Stimulated activated CD4-positive, alpha-beta T cell treated with anti-CD3 and anti-CD28 coated beads, TNF-alpha, amount 100 ng/mL, for 24 hours (primary cell): ENCODE measurements at places on chromosomes 3 and 15.

DNA sequence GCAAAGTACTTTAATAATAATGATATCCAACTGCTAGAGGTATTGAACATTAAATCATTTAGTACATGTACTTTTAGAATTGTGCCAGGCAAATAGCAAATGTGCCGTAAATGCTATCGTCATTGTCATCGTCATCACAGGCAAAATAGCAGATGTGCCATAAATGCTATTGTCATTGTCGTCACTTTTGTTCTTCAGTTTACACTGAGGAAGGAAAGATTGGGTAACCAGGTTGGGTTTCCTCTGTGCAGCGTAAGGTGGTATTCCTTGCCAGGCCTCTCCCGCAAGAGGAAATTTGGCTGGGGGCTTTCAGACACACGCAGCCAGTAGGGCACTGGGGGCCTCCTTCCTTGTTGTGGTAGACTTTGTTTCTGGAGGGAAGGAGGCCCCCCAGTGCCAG is 26.4 kb downstream of the ABHD17C start:
- no peak for DNase-seq

- no peak for DNase-seq
Measured at GRCh38 chr3:52237006-52237656, 1.8 kb downstream of the TWF2 start.

DNA sequence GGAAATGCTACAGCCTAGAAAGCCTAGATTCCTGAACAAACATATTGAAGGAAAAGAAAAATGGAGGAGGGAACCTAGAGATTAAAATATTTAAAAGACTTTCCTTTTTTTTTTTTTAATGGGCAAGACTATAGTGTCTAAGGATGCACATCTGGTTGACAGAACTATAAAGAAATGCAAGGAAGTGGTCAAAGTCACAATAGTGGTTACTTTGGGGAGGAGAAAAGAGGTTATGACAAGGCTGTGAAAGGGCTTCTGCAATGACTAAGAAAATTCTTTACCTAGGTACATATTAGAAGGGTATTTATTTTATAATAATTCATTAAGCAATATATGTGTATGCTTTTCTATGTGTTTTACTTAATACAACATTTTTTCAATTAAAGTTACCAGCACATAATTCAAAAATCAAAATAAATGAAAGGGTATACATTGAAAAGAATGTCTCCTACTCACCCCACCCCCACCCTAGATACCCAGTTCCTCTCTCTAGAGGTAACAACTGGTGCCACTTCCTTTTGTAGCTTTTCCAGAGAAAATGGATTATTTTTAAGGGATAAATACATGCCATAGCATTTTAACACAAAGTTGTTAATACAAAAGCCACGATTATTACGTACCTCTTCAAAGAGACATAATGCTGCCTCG is 70.1 kb downstream of the HERC1 start:
- DNase-seq: no peak

DNA sequence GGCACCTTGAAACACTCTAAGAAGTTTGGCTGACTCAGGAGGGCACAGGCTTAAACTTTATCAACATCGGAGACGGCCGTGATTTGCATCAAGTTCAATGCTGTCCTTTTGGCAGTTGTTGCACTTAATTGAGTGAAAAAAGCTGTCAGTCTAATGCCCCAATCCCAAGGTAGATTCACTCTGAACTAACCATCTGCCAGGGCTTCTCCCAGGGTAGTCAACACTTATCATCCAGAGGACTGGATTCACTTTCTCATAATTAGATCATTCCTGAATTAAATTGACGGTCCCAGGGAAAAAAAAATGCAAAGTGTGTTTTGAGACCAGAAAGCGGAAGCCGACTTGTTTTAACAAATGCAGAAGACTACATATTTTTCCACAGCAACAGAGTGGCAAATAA is 28.5 kb downstream of the RORA start:
- no peak for DNase-seq

- no peak for DNase-seq
Measured at GRCh38 chr3:13353506-13353905, 66.6 kb downstream of the NUP210 start.

GRCh38 chr3:170418422-170419398 is at the start of gene CLDN11:
Gene CLDN11 (plus strand): TSS chr3:170418868. CDS start chr3:170419067, 199 bp downstream.
- no peak for DNase-seq

DNA sequence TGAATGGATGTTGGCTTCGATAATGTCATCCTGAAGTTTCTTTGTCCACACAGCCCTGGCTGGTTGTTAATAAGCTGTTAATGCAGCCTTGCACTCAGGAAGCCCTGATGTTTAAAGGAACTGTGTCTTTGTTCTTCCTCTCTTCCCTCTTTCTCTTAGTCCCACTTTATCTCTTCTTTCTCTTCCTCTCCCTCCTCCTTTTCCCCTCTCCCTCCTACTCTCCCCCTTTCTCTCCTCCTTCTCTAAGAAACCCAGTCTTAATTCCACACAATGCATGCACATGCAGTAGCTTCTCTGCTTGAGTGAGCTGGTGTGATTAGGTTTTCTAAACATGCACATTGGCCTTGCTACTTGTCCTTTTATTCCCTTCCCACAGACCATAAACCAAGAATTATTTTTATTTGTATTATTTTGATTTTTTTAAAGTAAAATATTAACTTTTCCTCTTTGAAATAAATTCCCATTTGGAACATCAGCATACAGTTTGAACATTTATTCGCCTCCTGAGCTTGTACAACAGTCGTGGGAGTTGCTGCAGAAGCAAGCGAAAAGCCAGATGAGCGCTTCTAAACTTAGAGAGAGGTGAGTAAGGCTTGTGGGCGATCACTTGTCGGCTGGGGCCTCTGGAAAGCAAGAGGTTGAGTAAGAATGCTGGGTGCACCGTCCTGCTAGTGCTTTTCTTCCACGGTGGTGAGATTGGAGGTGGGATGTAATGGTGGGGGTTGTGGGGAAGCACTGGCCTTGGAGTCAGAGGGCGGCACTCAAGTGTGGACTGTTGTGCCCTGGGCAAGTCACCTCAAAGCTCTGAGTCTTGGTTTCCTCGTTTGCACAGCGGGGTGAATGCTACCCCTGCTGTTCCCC is 7.2 kb downstream of the GHRL start:
- DNase-seq: no peak

GRCh38 chr15:88525418-88525817 is 21.1 kb downstream of the DET1 start:
- no peak for DNase-seq

GRCh38 chr3:40490916-40491315 is 14.0 kb downstream of the ZNF619 start:
- no peak for DNase-seq

- no peak for DNase-seq
Measured at GRCh38 chr3:80535286-80535685, 767.5 kb upstream of the ROBO1 start.

DNA sequence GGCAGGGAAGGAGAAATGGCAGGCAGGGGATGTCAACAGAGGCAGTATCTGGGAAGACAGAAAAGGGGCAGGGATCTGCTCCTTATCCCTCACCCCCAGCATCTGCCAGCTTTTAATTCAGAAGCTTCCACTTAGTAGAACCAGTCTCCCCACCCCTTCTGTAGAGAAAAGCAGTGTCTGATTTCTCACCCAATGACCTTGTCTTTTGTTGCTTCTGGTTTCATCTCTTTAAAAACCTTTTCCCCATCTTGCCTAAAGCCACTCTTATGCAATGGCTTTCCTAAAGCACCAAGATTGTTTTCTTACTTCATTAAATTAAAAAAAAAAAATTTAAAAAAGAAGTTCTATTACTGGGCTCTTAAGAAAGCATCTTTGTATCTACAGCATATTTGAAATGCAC is 27.8 kb downstream of the ARHGEF3 start:
- no peak for DNase-seq

- peak; percentile 11 for DNase-seq
Measured at GRCh38 chr3:149352556-149352955, 19.1 kb upstream of the TM4SF18 start.

DNA sequence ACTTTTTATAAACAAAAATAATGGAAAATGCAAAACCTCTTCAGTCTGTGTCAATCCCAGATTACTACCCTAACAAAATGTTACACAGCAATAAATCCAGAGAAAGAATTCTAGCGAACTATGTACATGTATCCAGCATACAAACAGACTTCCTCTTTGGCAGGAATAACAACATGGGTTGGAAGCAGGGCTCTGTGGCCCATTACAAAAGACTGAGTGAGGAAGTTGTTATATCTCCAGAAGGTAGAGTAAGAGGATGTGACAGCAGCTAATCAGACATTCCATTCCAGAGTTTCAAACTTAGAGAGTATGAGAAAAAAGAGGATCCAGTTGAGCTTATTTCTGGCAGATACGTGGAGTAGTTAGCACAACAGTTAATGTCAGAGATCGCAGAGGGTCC is 294.0 kb upstream of the PLSCR5 start:
- no peak for DNase-seq

- no peak for DNase-seq
Measured at GRCh38 chr3:47314056-47314764, 31.5 kb downstream of the KLHL18 start.

- no peak for DNase-seq
Measured at GRCh38 chr3:160060409-160061027, 71.9 kb downstream of the IL12A start.

GRCh38 chr15:39056357-39056756 is 491.7 kb upstream of the RASGRP1 start:
- DNase-seq: no peak

- DNase-seq: no peak
Measured at GRCh38 chr15:87680208-87680607, 576.3 kb downstream of the NTRK3 start.

GRCh38 chr15:59258317-59258716 is 51.7 kb downstream of the LDHAL6B start:
- DNase-seq: no peak

DNA sequence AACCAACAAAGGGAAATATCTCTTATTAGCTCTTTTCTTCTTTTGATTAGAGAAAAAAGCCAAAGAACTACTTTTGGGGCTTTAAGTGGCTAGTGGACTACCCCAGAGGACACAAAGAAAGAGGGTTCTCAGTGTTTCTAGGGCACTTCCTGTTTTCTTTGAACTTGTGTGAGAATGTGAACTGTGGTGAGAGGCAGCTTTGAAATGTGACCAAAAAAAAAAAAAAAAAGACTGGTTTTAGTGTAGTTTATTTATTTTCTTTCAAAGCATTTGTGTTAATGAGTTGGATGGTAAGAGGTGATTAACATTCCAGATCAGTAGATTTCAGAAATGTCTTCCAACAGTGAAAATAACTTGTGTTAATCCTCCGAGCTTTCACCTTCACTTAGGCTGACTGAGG is 32.4 kb downstream of the SELENOT start:
- no peak for DNase-seq

DNA sequence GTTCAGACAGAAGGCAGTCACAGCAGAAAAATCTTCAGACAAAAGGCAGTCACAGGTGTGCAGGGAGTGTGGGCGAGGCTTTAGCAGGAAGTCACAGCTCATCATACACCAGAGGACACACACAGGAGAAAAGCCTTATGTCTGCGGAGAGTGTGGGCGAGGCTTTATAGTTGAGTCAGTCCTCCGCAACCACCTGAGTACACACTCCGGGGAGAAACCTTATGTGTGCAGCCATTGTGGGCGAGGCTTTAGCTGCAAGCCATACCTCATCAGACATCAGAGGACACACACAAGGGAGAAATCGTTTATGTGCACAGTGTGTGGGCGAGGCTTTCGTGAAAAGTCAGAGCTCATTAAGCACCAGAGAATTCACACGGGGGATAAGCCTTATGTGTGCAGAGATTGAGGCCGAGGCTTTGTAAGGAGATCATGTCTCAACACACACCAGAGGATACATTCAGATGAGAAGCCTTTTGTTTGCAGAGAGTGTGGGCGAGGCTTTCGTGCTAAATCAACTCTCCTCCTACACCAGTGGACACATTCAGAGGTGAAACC is 27.6 kb downstream of the ZNF589 start:
- DNase-seq: peak; percentile 70

DNA sequence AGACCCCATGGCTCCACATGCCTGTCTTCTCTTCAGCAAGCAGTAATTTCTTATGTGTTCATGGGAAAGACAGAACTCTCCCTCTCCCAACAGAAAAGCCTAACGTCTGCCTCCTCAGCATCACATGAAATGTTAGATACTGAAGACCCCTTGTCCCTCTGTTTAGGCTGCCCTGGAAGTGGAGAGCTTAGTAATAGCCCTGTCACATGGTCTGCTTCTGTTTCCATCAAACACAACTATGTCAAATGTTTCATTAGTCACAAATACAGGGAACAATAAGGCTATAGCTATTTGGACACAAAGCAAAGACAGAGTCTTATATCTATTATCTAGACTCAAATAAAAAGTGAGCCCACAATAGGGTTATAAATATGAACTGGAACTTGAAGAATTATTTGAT is 190.3 kb upstream of the TRIM42 start:
- DNase-seq: no peak

GRCh38 chr3:55516392-55517030 is 29.4 kb upstream of the WNT5A start:
- DNase-seq: no peak

GRCh38 chr3:13574798-13575451 is 26.0 kb downstream of the FBLN2 start:
- peak; percentile 27 for DNase-seq
